ENCODE measurements at places on chromosomes 6 and 20.
A peak's percentile ranks its signal among the peaks of the same experiment; 100 is the strongest.

DNA sequence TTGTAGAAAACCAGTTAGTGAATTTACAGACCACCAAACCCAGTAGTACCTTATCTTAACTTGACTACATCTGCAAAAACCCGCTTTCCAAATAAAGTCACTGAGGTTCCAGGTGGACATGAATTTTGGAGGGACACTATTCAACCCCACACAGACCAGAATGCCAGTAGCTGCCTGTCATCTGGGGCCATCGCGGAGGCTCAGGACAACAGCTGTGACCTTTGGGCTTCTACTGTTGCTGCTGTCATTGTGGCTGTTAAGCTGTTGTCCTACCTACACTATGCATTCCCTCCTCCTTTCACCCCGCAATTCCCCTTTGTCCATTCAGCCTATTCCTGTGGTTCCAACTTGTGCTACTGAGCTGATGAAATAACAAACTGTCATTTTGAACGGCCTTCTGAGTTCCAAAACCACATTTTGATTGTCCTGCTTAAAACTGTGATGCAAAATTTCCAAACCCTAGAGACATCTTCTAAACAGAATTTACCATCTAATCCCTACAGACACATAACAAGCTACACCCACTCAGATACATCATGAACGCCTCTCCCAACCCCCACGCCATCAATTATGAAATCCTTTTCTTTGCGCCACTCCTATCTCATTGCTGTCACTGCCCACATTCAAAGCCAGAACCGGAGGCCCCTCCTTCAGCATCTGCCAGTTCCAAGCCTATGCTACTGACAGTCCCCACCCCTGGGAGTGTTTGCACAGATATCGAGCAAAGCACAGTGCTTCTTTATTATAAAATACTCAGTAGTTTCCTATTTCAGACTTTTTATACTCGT is 125.0 kb downstream of the C6orf118 start:
- DNase-seq = no peak

DNA sequence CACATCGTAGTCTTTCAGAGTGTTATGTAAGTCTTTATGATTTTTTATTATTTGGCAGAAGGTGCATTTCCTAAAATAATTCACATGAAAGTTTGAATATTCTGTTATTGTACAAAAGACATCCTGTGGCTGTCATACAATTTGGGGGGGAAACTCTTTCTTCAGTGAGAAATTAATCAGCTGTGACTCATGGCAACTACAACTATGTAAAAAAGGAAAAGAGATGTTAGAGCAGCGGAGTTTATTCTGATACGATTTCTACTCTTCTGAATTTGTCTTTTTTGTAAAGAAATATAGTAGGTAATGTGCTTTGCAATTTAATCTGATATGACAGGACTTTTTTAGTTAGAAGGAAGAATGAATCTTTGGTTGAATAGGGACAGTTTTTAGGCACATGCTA is 14.2 kb downstream of the COL19A1 start:
- no peak for DNase-seq

- no peak for DNase-seq
Observed at GRCh38 chr6:35358086-35358485, 15.7 kb downstream of the PPARD start.

DNA sequence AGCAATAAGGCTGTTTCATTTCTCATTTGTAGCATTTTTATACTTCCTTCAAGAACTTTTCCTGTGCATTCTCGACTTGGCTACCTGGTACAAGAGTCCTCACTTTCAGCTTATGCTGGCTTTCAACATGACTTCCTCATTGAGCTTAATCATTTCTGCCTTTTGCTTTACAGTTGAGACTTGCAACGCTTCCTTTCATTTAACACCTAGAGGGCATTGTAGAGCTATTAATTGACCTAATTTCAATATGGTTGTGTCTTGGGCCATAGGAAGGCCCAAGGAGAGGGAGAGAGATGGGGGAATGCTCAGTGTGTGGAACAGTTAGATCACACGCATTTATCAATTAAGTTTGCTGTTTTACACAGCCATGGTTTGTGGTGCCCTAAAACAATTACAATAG is 37.2 kb downstream of the SLC22A2 start:
- DNase-seq = peak; percentile 22

GRCh38 chr6:107361753-107362604 is 97.4 kb downstream of the PDSS2 start:
- DNase-seq = no peak

GRCh38 chr6:31336896-31337496 is 20.0 kb downstream of the HLA-B start:
- no peak for DNase-seq

DNA sequence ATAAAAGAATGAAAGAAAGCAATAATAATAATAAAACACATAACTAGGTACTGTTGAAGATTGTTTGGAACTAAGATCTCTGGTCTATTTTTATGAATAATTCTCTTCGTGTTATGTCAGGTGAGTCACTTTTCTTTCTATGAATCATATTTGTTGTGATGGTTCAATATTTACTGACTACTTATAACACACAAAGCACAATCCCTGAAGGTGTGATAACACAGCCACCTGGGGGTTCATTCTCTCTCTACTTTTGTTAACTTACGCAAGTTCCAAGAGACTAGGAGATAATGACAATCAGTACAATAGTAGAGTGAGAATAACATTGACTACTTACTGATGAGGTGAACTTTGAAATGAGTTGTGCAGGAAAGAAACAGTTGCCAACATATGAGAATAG is 149.9 kb downstream of the IBTK start:
- no peak for DNase-seq

GRCh38 chr6:88631830-88632229 is 331.6 kb downstream of the RNGTT start:
- DNase-seq = no peak

DNA sequence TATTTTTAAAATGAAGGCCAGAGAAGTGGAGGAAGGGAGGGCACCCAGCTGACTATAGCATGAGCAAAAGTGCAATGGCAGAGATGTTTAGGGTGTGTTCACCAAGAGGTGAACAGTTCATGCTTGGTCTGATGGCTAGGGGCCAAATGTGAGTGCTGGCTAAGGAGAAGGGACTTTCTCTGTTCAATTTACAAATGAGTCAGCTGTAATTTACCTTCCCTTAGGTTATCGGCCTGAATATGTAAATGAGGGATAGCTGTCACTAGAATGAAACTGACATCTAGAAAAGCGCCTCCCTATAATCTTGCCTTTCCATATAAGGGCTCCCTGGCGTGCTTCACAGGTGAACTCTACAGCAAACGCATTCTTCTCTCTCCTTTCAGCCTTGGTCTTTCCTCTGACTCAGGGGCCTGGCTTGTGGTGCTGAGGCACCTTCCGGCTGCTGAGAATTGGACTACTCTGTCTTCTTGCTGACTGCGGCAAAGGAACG is 114.7 kb upstream of the BACH2 start:
- no peak for DNase-seq

GRCh38 chr6:393391-394221 is 2.1 kb downstream of the IRF4 start:
- DNase-seq = no peak

DNA sequence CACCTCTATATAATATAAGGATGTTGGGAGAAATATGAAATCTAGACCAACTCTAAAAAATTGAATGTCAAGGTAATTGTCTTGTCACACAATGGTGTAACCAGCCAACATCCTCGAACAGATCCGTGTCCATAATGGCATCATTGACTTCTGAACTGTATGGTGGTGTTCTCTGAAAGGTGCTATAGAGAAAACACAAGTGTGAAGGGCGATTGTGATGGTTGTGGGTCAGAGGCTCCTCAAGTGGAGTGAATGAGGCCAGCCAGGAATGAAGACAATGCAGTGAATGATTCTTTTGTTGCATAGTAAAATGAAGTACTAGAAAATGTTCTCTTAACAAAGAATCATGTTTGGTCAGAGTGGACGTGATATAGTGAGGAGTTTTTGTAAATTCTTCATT is 58.3 kb downstream of the CARMIL1 start:
- DNase-seq = no peak

GRCh38 chr6:43758617-43759050 is 11.4 kb upstream of the VEGFA start:
- no peak for DNase-seq

DNA sequence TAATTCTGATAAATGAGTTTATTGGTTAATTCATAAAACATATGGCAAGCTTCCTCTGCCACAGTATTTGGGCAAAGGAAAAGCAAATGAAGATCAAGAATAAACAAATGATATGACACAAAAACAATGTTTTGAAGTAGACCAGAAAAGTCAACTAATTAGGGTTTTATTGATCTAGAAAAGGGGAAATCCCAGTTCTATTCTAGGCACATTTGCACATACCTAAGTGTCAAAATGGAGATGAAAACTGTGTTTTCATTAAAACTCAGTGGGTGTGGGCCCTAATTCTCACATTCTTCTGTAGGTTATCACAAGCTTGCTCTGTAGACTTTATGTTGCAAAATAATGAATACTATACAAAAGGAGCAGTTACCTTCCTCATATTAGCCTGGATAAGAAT is 69.0 kb upstream of the TENT5A start:
- DNase-seq = no peak

GRCh38 chr20:14922503-14923267 is 585.3 kb upstream of the FLRT3 start:
- DNase-seq = no peak

DNA sequence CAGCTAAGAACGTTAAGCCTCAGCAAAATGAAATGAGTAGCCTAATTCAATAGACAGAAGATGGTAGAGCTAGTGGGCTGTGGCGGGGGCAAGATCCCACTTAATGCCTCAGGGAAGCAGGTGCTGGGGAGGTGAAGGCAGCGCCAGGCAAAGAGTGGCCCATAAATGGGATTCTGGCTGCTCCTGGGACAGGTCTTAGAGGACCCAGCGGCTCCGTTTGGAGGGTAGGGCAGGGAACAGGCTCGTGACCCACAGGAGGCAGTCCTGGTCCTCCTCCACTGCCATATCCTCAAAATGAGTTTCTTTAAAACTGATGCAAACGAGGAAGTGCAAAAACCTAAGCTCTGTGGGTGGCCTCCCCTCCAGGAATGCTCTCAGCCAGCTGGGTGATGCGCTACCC is 32.7 kb downstream of the SAYSD1 start:
- DNase-seq = no peak

GRCh38 chr6:21111093-21111725 is 482.3 kb upstream of the SOX4 start:
- no peak for DNase-seq

DNA sequence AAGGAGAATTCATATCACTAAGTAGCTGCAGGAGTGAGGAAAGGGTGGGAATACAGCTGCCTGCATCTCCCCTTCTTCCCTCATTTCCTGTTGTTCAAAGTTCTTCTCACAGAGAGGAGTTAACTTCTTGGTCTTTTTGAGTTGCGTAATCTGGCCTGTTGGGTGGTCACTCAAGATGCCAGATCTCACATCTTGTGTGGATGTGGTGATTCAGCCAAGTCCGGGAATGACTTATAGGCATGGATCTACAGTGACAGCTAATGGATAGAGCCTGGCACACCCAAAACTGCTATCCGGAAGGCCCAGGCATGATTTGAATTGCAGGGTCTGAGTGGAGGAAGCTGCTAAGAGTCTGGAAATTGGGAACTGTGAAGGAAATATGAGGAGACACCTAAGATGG is 100.2 kb upstream of the SLC35B3 start:
- no peak for DNase-seq

DNA sequence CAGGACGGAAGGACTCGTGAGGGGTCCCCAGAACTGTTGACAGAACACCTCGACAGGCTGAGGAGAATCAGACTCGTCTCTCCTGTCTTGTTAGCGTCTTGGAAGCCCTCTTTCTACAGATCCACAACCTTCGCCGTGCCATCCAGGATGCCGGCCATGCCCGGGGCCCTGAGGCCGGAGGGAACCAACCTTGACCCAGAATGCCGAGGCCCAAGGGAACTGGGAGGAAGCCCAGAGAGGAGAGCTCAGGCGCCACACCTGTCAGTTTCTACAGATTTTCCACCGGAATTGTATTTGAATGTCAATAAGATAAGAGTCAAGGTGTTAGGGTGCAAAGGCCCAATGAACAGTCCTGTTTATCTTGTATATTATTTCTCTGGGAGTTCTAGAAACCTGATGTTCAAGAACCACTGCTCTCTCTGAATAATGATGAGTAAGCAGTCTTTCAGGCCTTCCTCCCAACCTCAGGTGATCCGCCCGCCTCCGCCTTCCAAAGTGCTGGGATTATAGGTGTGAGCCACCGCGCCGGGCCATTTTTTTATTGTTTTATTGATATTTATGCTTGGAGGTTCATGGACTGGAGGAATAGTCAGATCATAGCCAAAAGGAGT is 799 bp upstream of the ME1 start:
- no peak for DNase-seq

DNA sequence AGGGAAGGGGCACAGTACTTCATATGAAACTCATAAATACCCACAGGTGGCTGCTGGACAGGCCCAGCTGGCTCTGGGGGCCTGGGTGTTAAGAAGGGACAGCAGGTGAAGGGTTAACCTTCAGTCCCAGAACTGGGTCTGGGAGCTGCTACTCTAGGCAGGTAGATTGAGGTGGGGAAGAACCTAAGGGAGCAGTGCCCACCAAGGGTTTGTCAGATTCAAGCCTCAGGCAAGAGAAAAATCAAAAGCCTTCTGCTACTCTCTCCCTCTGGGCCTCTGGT is 5.6 kb downstream of the RPL10A start:
- no peak for DNase-seq

- DNase-seq = no peak
Observed at GRCh38 chr6:34225551-34225950, 11.1 kb upstream of the HMGA1 start.

All from NCI-H1092 (cell line).